ENCODE measurements at places on chromosomes 6 and 20.
A peak's percentile ranks its signal among the peaks of the same experiment; 100 is the strongest.

DNA sequence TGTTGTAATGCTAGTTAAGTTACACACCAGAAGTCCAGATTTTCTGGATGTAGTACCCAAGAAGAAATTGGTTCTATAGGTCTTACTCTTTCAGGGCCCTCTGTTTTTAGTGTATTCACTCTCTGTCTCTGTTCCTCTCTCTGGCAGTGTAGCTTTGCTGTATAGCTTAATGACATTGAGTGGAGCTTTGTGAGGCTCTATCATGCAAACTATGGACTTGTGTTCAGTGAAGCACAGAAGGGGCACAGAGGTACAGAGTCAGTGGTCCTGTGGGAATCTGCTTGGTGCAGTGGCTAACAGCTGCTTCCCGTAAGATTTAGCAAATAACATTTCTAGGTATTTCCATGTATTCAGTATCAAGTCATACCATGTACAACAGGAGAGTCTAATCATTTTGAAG, 26.1 kb downstream of the NKX2-4 start:
- DNase-seq = no peak

- DNase-seq = no peak
Measured at GRCh38 chr6:99492092-99492491, 23.1 kb downstream of the USP45 start.

- no peak for DNase-seq
Measured at GRCh38 chr20:61662226-61662967, 403.3 kb downstream of the TAF4 start.

GRCh38 chr20:51447097-51447764, 95.3 kb downstream of the NFATC2 start:
- no peak for DNase-seq

DNA sequence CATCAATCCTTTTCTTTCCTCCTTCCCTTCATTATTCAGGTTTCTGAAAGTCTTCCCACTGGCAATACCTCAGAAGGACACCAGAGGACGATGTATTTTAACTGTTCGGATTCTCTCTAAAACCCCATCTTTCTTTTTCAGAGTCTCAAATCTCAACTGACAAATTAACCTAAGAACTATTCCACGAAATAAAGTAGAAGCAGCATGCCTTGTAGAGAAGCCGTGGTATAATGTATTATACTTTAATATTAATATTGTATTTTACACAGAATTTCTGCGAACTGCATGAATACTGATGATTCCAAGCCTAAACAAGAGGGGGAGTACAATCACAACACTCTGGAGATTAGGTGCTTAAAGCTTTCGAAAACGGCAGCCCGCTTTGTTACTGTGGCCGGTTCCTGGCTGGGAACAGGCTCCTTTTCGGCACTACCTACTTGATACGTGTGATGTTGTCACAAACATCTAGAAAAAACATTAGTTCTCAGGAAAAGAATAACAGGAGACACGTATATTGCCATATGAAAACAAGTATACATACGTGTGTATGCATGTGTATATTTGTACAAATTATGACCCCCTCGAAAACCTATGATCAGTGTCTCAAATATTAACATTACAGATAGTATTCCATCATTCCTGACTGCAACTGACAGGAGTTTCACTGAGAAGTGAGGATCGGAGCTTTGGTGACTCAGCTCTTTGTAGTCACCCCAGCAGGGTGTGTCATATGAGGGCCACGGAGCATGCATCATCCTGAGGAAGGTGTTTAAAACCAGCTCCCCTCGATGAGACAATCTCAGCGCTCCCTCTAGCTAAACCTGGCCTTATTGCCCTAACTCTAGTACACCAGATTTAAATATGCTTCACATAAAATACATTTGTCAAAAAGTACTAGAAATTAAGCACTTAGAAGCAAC, 319.7 kb upstream of the TCF21 start:
- DNase-seq = peak; percentile 43

DNA sequence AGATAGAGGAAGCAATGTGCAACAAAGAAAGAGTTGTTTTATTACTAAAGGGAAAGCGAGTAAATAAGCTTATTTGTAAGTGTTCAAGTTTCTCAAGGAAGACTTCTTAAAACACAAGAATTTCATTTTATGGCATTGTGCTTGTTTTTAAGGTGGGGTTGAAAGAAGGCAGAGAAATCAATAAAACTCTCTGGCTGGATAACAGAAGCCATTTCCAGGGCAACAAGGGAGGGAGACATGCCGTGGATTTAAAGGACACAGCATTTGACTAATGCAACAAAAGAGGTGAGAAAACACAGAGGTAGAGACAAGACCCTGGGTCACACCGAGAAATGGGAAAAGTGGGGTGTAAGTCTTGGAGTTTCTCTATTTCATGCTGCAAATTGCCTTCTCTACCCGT, 28.8 kb upstream of the GMPR start:
- no peak for DNase-seq

GRCh38 chr6:2503816-2504494, 246.8 kb downstream of the MYLK4 start:
- no peak for DNase-seq

DNA sequence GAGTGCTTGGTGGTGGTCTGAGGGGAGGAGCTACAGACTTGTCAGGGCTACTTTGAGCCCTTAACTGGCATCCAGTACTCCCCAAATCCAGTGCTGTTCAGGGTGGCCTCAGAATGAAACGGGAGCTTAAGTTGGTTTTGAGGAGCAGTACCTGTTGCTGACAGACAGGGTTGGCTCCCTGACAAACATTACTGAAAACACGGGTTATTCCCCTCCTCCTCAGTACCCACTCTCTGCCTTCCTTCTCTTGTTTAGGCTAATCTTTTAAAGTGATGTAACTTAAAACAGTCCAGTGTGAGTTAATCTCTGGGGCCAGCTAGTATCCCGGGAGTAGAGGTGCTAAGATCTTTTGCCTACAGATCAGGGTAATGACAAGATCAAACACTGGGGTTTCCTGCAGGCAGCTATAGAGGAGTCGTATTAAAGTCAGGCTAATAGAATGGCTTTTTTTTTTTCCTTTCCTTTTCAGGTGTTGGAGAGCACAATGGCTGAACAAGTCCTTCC, 3.7 kb downstream of the TNFAIP3 start:
- no peak for DNase-seq

GRCh38 chr20:63284083-63284440, 8.9 kb upstream of the COL20A1 start:
- no peak for DNase-seq

DNA sequence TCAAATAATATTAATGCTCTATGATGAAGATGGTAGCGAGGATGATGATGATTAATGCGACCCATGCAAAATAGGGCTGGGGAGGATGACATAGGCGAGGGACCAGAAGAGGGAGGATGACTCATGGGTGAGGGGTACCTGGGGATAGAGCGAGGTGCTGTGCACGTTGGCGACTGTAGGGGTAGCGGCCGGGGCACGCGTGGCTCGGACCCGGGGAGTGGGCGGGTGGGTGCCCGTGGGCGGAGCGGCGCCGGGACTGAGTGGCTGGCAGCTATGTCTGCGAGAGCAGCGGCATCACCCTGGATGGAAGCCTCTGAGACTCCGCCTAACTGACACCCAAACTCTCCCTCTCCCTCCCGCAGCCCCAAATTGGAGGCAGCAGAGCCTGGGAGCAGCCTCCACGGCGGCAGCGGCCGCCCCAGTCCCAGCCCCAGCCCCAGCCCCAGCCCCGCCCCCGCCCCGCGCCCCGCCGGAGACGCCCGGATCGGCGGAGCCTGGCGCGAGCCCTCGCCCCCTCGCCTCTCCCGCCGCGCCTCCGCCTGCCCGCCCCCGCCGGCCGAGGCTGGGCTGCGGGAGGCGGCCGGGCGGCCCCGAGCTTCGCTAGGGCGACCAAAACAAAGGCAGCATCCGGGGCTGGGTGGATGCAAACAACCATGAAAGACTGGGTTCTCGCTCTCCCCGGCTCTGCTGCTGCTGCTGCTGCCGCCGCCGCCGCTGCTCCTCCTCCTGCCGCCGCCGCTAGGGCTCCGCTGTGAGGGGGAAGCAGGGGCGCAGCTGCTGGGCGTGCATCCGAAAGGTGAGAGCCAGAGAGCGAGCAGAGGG, at the start of gene RIMS1:
Gene RIMS1 (plus strand): TSS at position 367 of the 822 bp plus-strand sequence. CDS start 474 bp downstream, outside the sequence.
- no peak for DNase-seq

- DNase-seq = no peak
Measured at GRCh38 chr20:23132293-23132929, 46.3 kb upstream of the CD93 start.

- no peak for DNase-seq
Measured at GRCh38 chr20:49415005-49415667, 67.3 kb downstream of the KCNB1 start.

GRCh38 chr6:53892707-53893106, 97.9 kb downstream of the LRRC1 start:
- no peak for DNase-seq

DNA sequence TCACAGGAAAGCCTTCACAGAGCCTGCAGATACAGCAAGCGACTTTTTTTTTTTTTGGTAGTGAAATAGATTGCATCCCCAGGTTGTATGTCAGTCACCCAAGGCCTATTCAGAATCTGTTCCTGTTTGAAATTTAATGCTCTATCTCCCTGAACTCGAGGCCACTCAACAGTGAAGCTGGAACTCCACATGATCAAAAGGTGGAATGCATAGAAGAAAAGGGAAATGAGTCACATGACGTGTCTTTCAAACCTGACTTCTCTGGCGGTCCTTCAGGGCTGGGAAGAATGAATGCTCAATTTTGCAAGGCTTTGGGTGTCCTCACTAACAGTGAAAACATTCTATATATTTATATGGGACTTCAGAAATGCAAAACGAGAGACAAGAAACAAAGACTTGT, 88.4 kb upstream of the B3GAT2 start:
- DNase-seq = no peak

- DNase-seq = no peak
Measured at GRCh38 chr6:31074401-31074800, 38.0 kb downstream of the C6orf15 start.

DNA sequence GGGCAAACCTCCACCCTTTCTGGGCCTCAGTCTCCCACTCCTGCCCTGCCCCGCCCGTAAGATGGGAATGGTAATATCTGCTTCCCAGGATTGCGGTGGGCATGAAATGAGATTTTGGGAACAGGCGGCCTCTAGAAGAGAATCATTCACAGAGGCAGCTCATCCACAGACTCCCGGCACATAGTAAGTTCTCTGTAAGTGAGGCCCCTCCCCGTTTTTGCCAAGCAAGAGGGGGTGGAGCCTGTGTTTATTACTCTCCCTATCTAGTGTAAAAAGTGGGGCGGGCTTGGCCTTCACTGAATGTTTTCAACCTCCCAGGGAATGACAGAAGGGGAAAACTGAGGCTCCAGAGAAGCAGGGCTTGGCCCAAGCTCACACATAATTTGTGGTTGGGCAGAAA, 20.0 kb downstream of the SUN5 start:
- no peak for DNase-seq

All from NCI-H187 (cell line).